ENCODE measurements at places on chromosomes 5 and 9. TPM values are rescaled to one million over a fixed set of nuclear protein-coding genes. Genes with fewer than 3 reads are reported as not detected.

Gene GRIN3A
- not detected for total RNA-seq

Gene TTC16
- 8.2 TPM for total RNA-seq

Gene PBX3
- 22.2 TPM for total RNA-seq

Gene LCN15
- total RNA-seq = not detected

Gene ARHGEF28
- 0.52 TPM for total RNA-seq

Gene ASS1
- total RNA-seq = not detected

Gene PCDHGA9
- total RNA-seq = 0.19 TPM

Gene SELENOP
- total RNA-seq = 2.5 TPM

Gene HRH2
- total RNA-seq = 2.0 TPM

Gene WNK2
- total RNA-seq = not detected

Gene AHRR
- 5.8 TPM for total RNA-seq

Gene KIF4B
- total RNA-seq = not detected

Gene ARSI
- total RNA-seq = not detected

Gene WDR31
- 0.96 TPM for total RNA-seq

Gene PHF19
- 143 TPM for total RNA-seq

Gene CCL28
- total RNA-seq = 25.7 TPM

Gene ATOSB
- 5.4 TPM for total RNA-seq

Gene DDX4
- total RNA-seq = not detected

Gene CCNO
- not detected for total RNA-seq

Gene MLANA
- not detected for total RNA-seq

Gene PFN3
- total RNA-seq = not detected

Gene LIX1
- not detected for total RNA-seq

Gene PTGES2
- 69.2 TPM for total RNA-seq

Gene DDX31
- total RNA-seq = 25.1 TPM

Gene COL5A1
- total RNA-seq = not detected

Gene FBXL17
- total RNA-seq = 25.1 TPM

Gene ROPN1L
- total RNA-seq = not detected

Gene IFNA14
- not detected for total RNA-seq

Gene SPATA31D4
- total RNA-seq = not detected

Gene FOXD4L5
- 0.52 TPM for total RNA-seq

Gene PIP5KL1
- 1.8 TPM for total RNA-seq

Gene GKAP1
- total RNA-seq = 15.5 TPM

Gene GLDC
- total RNA-seq = not detected

Gene GFI1B
- total RNA-seq = not detected

Gene PAPPA
- total RNA-seq = not detected

Gene PCDHGA6
- 0.68 TPM for total RNA-seq

Gene TMEM171
- total RNA-seq = not detected

All from naive thymus-derived CD8-positive, alpha-beta T cell (primary cell).